ENCODE measurements at places on chromosomes 4 and X.

DNA sequence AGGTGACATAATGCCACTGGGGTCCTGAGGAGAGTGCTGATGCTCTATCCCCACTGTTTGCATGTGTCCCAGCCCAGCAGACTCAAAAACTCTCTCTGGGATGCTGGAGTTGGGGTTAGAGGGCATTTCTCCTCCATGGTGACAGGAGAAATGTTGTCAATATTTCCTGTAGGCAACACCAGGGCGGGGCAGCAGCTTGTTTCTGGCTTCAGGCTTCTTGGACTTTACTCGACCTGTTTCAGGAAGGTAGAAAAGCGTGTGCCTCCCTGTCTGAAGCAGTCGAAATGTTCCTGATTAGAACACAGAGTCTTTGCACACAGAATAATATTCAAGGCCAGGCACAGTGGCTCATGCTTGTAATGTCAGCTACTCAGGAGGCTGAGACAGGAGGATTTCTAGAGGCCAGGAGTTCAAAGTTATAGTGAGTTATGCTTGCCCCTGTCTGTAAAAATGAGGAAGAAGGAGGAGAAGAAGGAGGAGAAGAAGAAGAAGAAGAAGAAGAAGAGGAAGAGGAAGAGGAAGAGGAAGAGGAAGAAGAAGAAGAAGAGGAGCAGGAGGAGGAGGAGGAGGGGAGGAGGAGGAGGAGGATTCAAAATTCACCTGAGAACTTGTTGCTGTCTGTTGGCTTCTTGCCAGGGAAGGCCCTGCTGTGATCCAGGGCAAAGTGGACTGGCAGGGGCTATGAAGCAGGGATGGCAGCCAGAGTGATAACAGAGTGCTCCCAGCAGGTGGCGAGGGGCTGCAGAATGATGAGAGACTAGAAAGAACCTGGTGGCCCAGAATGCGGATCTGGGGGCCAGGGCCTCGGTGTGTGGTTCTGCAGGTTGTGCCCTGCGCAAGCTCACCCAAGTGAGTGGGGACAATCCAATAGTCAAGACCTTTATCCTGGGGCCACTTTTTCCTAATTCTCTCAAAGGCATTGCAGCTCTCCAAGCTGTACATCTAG, 82.9 kb downstream of the RTL5 start:
- no peak for DNase-seq

DNA sequence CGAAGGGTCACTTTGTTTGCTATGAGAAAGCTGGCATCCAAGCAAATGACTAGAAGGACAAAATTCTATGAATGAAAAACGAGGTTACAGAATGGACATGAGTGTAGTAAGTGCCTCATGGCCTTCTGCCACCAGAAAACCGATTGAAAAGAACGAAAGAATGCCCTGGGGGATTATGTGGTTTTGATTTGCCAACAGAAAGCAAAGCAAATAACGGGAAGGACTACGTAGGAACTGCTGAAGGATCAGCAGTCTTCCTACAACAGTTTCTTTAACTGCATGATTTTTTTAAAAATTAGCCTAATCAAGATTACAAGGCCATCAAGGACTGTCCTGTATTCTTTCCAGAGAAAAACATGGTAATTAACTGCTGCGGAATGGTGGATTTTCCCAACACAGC, 50.6 kb downstream of the NRK start:
- DNase-seq = no peak

DNA sequence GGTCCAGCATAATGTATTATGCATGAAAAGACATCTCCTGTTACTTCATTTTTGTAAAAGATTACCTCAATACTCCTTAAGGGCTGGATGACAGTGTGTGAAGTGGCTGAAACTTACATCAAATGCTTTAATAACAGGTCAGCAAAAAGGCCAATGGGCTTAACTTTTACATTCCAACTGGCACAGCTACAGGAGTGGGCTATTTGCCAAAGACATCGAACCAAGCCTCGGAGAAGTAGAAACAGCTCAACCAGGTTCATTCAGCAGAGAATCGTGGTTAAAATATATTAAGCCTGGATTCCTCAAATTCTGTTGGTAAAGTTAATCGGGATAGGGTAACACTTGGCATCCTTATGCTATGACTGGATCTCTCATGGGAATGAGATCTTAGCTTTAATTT, 639.7 kb downstream of the TRIML1 start:
- DNase-seq = peak; percentile 25

DNA sequence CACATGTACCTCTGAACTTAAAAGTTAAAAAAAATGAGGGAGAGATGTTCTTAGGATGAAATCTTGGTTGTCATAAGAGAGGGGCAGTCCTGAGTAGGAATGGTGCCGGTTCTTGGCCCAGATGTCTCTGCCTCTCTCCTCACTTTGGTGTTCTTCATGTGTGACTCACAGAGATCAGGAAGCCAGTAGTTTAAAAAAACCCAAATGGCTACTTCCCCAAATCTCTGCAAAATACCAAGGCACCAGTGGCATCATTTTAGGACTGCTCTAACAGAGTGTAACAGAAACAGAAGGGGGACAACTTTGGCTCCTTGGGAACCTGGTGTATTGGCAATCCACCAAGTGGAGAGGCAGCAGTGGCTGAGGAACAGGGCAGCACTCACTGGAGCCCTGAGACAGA, 116.8 kb downstream of the SCD5 start:
- DNase-seq = no peak

DNA sequence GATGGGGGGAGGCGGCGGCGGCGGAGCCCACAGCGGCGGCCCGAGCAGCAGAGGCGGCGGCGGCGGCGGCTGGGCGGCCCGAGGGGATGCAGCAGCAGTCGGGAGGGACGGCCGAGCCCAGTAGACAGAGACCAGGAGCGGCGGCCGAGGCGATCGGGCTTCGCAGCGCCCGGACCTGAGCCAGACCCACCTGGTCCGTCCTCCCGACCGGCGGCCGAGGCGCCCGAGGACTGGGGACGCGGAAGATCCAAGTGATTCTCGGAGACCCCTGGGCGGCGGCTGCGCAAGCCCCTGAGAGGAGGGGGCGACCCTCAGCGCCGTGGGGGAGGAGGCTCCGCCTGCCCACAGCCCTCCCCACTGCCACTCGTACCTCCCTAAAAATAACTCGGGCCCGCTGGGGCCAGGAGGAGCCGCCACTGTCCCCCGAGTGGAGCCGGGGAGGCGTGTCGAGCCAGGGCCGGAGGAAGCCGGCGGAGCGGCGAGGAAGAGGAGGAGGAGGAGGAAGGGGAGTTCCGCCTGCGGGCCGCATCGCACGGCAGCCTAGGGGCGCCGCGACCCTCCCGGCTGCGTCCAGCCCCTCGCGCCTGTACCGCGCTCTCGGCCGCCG, 608 bp downstream of the RAPGEF2 start:
- DNase-seq = peak; percentile 49

DNA sequence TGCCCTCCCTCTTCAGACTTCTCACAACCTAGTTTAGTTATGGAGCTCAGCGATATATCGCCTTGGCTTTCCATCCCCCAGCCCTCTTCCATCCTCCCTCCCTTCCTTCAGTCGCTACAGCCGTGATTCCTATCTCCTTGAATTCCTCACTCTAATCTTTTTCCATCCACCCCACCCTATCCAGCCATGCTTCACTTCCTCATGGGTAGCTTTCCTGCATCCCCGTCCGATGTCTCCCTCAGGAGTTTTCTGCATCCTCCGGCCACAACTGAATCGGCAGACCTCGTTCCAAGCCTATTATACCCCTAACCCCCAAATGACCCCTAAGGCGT, 456 bp downstream of the SNX12 start:
- no peak for DNase-seq

GRCh38 chrX:152958047-152958446, 35.9 kb downstream of the PNMA5 start:
- DNase-seq = no peak

GRCh38 chr4:139872274-139872673, 206.7 kb downstream of the MGST2 start:
- DNase-seq = peak; percentile 91

DNA sequence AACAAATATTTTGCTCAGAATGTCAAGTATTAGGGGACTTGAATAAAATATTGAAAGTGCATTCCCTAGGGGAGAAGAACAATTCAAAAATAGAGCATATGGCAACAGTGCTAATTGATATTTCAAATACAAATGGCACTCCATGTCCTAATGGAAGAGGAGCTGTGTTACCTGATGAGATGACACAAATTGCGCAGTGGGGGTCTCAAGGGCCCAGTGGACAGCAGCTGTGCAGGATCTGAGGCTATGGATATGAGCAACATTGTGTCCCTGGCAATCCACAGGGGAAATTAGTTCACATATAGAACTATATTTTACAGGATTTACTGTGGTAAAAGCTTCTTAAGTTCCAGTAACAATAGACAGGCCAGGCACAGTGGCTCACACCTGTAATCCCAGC, 17.4 kb upstream of the USP46 start:
- no peak for DNase-seq

DNA sequence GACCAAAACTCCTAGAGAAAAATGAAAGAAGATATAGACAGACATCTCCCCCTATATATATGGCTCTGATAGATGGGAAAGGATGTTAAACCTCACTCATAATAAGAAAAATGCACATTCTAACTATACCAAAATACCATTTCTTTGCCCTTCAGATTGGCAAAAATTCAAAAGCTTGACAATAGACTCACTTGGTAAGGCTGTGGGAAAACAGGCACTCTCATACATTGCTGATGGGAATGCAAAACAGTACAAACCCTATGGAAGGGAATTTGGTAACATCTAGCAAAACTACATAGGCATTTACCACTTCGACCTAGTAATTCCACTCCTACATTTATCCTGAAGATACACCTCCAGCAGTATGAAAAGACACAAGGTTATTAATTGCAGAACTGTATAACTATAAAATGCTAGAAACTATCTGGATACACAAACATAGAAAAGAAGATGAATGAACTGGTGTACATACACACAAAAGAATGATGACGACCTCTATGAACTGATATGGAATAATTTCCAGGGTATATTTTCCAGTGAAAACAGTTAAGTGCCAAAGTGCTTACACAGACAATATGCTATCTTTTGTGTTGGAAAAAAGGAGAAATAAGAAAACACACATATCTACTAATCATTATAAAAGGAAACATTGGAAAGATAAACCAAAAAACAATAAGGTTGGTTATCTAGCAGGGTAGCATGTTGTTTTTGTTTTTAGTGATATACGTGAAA, 48.5 kb downstream of the WDFY3 start:
- no peak for DNase-seq

DNA sequence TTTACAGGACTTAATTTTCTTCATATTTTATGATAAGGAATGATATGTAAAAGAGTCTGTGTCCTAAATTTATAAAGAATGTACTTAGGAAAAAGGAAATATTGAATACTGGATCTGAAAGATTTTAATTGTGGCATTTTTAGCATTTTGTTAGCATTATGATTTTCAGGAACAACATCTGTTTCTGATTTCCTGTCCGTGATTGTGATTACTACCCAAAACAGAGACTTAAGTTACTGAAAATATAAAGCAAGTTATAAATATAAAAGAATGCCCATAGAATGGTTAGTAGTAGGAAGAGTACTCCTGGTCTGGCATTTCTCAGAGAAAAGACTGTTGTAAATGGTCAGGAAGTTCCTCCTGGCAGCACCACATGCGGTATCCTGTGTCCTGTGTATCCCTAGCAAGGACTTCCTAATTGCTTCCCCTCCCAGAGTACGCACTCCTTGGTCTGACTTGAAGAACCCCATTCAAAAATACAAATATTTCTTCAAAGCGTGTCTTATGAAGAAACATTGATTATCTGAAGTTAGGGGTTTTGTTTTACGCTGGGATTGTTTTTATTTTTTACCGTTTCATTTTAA, 88.9 kb downstream of the RS1 start:
- no peak for DNase-seq

DNA sequence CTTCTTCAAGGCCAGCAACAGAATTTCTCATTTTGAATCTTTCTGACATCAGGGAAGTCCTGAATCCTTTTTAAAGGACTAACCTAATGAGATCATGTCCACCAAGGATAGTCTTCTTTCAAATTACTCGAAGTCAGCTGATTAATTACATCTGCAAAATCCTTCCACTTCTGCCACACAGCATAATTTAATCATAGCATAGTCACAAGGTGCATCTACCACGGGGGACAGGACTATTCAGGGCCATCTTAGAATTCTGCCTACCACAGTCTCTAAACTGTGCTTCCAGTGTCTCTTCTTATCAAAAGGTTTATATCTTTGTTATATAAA, 53.7 kb downstream of the ATP10D start:
- DNase-seq = no peak

DNA sequence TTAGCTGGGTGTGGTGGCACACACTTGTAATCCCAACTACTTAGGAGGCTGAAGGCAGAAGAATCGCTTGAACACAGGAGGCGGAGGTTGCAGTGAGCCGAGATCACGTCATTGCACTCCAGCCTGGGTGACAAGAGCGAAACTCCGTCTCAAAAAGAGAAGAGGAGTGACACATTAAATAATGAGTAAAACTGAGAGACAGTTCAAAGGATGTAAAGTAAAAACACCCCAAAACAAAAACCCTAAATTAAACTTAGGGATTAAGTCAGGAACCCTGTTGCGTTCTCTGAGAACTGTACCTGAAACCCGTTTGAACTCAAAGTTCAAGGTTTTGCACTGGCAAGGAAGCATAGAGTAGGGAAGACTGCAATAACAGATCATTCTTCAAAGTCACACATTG, 141.7 kb downstream of the BRWD3 start:
- no peak for DNase-seq

DNA sequence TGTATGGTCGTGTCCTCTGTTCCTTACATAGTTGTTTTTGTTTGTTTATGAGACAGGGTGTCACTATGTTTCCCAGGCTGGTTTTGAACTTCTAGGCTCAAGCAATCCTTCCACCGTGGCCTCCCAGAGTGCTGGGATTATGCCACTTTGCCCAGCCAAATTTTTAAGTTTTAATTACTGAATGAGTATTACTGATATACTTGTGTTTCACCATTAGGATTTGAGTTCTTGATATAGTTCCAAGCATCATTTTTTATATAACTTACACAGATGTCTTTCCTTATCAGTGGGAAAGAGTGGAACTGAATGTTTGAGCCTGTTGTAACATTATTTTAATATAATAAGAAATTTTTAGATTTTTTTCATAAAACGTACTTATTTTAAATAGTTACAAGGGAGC, 20.4 kb downstream of the TMEM165 start:
- no peak for DNase-seq

- DNase-seq = no peak
Observed at GRCh38 chrX:13008851-13009250, 33.9 kb downstream of the TMSB4X start.

DNA sequence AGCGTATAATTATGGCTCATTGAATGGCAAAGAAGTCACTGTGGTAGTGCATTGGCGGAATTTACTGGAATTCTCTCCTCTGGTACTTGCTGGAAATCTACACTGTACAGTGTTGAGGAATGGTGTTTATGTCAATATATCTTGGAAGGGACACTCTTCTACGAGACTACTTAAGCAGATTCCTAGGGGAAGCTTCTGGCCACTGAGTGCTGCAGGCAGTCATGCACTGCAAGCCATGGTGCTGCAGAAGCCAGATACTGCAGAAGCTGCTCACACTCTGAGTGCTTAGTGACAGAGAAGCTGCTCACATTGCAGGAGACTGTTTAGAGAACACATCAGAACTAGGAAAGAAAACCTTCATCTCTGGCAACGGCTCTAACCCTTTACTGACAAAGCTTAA, 725.0 kb downstream of the CCSER1 start:
- DNase-seq = no peak
